ENCODE measurements at places on chromosomes 2 and 18.

DNA sequence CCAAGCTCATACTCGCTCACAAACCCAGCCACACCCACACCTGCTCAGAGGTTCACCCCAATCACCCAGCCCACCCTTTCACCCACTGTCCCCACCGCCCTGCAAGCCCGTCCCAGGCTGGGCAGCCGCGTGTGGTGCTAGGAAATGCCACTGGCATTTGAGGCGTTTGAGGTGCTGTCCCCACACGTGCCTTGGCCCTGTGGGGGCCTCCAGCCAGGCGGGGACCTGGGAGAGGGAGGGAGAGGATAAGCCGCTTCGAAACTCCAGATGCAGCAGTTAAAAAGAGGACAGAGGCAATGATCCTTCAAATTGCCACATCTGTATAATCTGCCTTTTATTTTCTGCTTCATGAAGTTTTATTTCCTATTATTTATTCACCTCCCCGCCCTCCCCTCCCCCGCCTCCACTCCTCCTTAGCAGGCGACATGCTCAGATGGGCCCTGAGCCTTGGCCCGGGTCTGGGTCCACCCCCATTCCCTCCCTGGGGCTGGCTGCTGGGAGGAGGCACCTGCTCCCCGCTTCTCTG, 35.9 kb downstream of the PSD4 start:
- DNase-seq, result no peak

DNA sequence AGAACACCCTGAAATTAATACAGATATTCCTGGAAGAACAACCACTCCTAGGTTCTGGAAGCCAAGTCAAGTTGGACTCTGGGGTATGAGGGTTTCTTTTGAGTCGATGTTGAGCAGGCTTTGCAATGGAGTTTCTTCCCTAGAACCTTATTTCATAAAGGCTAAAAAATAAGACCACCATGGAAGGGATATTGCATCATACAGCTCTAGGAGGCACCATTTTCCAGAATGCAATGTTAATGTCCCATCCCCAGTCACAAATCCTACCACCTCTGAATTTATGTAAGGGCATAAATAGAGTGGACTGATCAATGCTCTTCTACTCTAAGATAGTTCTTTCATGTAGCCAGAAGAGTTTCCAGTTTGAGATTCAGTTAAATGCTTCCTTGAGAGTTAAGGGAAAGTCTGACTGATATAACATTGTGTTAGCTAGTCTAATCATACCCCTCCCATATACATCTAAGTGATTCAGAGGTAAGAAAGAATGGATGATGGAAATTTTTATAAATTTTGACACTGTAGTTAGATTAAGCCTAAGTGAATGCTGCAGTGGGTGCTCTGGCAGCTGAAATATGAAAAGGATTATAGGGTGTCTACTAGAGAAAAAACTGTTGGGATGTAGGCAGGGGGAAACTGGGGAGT, 22.0 kb downstream of the ARHGAP15 start:
- no peak for DNase-seq

DNA sequence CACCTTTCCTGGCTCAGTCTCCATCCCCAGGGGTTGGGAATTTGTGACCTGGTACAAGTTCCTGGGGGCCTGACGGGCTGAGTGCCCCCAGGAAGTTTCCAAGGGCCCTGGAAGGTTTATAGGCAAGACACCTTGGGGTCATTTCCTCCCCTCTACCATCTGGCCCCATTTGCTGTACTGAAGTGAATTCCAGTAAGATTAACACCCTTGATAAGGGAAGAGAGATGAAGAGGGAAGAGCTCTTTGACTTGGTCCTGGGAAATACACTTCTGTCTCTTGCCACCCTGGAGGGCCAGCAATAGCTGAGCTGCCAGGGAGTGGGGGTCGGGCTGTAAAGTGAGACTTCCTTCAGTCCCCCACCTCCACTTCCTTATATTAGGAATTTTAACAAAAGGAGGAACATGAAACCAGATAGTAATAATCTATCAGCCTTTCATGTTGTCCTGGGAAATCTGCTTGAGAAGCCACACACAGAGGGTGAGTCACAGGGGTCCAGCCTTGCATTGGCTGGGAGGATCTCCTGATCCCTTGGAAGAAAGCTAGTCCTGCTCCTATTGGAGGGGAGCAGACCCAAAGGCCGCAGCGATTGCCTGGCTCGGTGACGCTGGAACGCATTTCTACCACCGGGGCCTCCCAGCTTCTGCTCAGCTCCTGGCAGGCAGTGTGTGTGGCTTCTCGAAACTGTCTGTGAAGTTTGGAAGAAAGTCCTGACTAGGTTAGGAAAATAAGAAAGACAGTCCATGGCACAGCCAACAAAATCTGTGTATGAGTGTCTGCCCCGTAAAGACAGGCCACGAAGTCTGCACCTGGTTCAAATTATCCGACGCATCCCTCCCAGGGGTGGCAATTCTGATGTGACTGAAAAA, 87.3 kb downstream of the ACAA2 start:
- no peak for DNase-seq

DNA sequence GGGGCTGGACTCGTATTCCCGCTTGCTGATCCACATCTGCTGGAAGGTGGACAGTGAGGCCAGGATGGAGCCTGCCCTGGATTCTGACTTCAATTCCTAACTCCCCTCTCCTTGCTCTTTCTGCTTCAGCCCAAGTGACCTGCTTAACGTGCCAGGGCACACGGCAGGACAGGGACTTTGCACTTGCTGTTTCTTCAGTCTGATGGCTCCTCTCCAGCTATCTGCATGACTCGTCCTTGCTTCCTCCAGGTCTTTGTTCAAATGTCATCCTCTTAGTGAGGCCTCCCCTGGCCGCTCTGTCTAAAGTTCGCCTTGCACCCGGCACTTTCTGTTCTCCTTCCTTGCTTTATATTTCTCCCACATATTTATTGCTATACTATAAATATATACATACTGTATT, 357.6 kb downstream of the MTX2 start:
- no peak for DNase-seq

DNA sequence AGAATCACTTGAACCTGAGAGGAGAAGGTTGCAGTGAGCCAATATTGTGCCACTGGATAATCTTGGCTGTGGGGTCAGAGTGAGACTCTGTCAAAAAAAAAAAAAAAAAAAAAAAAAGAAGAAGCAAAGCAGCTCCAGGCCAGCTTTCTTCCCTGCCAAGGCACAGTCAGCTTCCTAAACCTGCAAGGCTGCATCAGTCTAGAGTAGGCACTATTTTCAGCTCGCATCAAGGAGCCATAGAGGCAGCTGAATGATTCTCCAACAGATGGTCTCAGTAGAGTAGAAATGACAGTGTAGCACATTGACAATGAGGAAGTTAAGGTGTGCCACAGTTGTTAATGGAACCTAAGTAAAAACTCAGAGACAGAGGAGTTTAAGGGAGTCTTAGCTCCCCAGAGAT, 35.6 kb downstream of the BMP10 start:
- no peak for DNase-seq

- DNase-seq, result no peak
Observed at GRCh38 chr2:7205151-7205830, 288.1 kb downstream of the RNF144A start.

DNA sequence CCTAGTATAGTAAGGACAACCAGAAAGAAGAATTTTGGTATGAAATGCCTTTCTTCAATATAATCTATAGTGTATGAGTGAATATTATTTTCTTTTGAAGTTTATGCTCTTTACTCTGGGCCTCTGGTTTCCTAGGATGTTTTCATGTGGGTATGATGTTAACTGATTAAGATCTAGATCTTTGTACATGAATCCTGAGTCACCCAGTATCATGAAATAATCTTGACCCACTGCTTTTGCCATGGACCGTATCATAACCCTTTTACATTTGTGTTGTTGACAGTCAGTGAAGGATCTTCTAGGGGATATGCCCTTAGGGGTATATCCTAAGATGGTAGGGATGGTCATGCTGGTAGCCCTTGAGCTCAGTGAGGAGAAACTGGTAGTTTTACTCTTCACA, 100.3 kb downstream of the RAB3GAP1 start:
- DNase-seq, result no peak

- no peak for DNase-seq
Observed at GRCh38 chr2:168029071-168029470, 218.3 kb downstream of the STK39 start.

GRCh38 chr2:30310955-30311354, 79.6 kb downstream of the LBH start:
- no peak for DNase-seq

- no peak for DNase-seq
Observed at GRCh38 chr2:1556776-1557466, 143.7 kb downstream of the TPO start.

- no peak for DNase-seq
Observed at GRCh38 chr2:174820361-174820760, 56.1 kb upstream of the CHRNA1 start.

GRCh38 chr2:105377871-105378270, 21.0 kb downstream of the FHL2 start:
- no peak for DNase-seq

- DNase-seq, result no peak
Observed at GRCh38 chr2:118764855-118765254, 82.6 kb downstream of the EN1 start.

GRCh38 chr2:195495966-195496365, 161.1 kb upstream of the SLC39A10 start:
- DNase-seq, result no peak
